Right lung (tissue), 10 donors: ENCODE measurements at places on chromosomes 4 and X.

DNA sequence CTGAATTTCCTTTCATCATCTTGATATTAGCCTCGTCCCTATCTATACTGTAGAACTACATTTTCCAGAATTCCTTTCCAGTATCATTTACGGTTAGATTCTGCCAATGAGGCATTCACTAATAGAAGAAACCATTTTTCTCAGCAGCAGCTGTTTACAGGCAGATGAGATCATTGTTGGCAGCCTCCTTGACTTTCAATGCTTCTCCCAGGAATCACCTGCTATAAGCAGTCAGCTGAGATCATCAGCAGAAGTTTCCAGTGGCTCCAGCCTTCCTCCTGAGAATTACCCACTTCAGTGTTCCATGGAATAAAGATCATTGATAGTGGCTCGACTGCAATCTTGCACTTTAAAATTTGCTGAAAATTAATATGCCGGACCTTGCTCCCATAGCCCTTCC lies 157.3 kb upstream of the TET2 start:
- no peak for DNase-seq

- no peak for DNase-seq
These were observed 52.7 kb downstream of the PPP3CA start for GRCh38 chr4:101294597-101294996.

GRCh38 chr4:154276496-154276895 lies 215.1 kb downstream of the DCHS2 start:
- DNase-seq = no peak

DNA sequence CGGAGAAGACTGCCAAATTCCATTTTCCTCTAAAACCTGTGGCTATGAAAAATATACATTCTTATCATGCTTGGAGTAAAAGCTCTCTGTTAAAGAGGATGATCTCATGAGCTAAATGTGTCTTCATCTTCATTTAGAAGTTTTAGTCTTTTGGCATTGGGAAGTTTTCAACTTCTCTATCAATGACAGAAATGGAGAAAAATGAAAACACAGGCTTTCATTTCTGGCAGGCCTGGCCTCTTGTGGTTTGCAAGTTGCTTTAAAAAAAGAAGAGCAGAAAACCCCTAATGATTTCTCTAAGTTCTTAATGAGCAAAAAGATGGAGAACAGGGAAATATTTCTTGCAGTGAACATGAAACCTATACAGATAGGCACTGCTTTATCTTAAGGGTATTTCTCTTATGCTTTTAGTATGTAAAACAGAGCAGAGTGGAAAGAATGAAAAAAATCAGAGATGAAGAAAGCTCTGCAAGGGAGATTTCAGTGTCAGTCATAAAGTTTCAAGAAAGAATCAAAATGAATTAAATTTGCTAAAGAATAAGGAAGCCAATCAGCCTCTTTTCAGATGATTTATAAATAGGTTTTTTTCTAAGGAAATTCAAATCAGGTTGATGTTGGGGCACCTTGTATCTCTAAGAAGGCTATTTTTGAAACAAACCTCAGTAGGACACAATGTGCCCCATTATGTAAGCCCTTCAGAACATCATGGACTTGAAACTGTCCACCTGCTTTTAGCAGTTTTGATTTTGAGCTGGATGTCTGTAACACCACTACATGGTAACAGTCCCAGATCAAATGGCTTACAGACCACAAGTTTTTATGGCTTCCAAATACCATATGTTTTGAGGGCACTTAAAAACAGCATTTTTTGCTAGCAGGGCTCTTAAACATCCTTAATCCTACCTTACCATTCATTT lies 225.0 kb downstream of the GRIA3 start:
- DNase-seq = no peak

- no peak for DNase-seq
These were observed 51.7 kb downstream of the BCORL1 start for GRCh38 chrX:130034178-130034577.

- no peak for DNase-seq
These were observed 192.7 kb downstream of the RCHY1 start for GRCh38 chr4:75321484-75321883.

GRCh38 chrX:71365356-71365874 lies 742 bp upstream of the TAF1 start:
- DNase-seq = no peak

- no peak for DNase-seq
These were observed 190.5 kb downstream of the STPG2 start for GRCh38 chr4:97952763-97953162.

- DNase-seq = no peak
These were observed 3.0 kb downstream of the MEPE start for GRCh38 chr4:87835743-87836142.

DNA sequence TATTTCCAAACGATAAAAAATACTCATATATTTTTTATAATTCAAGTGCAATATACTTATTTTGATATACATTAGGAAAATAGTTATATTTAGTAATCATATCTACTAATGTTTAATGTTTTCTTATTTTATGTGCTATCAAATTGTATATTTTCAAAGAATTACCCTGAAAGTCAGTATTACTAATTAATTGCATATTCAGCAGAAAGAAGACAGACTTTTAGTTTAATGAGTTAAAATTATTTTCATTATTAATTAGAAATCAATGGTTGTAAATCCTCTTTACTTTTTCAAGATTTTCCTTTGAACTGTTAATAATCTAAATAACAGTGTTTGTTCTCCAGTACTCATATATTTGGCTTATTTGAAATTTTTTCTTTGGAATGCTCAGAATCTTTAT lies 181.3 kb upstream of the NDST4 start:
- no peak for DNase-seq

- no peak for DNase-seq
These were observed 69.2 kb downstream of the MID1IP1 start for GRCh38 chrX:38870361-38870895.

DNA sequence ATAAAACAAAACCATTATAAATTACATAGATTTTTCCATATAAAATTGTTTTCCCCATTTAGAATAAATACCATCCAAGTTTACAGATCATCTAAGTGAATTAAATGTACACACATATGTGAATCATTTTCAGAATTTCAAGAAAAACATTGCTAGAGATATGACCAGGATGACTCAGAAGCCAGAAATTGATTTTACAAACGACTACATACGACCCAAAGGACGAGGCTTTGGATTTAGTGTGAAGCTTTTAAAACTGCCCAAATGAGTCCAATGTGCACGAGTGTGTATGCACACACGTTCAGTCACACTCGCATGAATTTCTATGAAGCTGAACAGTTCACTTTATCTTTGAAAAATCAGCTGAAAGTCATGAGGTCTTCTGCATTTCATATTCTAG lies 37.9 kb downstream of the MFAP3L start:
- DNase-seq = no peak

GRCh38 chr4:55834086-55834795 lies 14.7 kb downstream of the EXOC1L start:
- no peak for DNase-seq

DNA sequence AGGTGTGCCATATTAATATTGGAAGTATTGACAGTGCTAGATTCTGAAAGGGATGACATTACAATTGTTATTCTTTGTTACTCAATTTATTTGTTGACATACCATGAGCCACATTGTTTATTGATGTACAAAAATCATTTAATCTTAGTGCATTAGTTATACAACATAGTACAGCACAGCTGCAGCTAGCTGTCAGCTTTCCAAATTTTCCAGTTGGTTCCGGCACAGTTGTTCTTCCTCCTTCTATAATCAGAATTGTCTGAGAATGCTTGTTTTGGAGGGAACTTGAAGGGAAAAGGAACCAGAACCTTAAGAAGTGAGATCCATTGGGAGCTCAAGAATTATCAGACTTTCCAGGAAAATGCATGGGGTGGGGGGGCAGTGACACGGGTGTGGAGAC lies 281.4 kb downstream of the ZIC3 start:
- peak; percentile 15 for DNase-seq

DNA sequence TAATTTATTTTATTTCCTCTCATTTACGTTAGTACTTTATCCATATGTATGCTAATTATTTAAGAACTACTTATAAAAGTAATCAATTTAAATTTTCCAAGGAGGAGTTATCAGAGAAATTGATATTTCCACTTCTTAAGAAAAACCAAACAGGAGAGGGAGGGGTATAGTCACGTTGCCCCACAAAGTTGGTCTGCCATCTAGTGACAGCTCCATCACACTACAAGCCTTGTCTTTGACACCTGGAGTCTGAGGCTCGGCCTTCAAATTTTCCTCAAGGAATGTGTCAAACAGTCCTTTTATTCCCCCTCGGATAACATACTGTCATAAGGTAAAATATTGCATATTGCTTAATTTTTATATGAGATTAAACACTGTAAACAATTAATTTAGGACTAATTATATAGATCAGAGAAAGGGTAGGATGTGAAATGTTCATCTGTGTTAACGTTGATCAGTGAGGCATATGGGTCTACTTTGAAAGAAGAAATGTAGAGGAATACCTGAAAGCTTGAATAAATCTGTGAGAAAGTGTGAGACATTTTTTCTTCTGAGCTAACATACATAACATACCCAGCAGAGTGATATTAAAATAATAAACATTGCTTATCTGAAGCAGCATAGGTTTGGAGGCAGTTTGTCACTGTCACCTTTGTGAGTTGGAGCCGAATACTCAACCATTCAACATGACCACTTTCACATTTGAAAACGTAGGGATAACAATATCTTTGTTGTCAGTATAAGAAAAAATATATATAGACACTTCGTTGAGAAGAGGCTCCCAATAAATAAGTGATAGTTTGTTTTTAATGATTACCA lies 114.4 kb downstream of the GLRA3 start:
- no peak for DNase-seq

DNA sequence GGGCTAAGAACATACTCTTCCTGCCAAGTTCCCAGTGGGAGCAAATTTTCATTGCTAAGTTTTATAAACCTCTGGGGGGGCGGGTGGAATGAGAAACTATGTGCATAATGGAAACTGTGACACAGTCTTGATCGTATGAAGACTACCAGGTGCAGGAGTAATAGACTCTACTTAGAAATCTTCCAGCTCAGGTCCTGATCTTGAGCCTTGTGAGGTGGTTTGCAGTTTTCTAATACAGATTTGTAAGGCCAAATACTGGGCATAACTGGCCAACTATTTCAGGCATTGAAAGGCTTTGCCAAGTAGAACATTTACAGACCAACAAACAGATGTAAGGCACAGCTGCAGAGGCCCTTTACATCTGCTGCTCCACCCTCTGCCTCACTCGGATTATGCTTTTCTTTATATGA lies 89.7 kb upstream of the CBR4 start:
- DNase-seq = peak; percentile 40

- DNase-seq = no peak
These were observed 48.5 kb downstream of the FSTL5 start for GRCh38 chr4:162115333-162115732.
